ENCODE measurements at places on chromosomes 7 and 10. TPM values are rescaled to one million over a fixed set of nuclear protein-coding genes. Genes with fewer than 3 reads are reported as not detected.

Gene PDGFA
- 68.1 TPM for total RNA-seq

Gene SPDYE18
- total RNA-seq: 0.66 TPM

Gene CPA2
- total RNA-seq: not detected

Gene TMEM270
- not detected for total RNA-seq

Gene STAG3
- 0.55 TPM for total RNA-seq

Gene CFAP69
- total RNA-seq: 4.4 TPM

Gene ZNF736
- 9.0 TPM for total RNA-seq

Gene CSTF2T
- 16.8 TPM for total RNA-seq

Gene OPN1SW
- not detected for total RNA-seq

Gene JAZF1
- 14.9 TPM for total RNA-seq

Gene HECW1
- not detected for total RNA-seq

Gene C10orf67
- total RNA-seq: not detected

Gene PDSS1
- total RNA-seq: 11.0 TPM

Gene GDF2
- not detected for total RNA-seq

Gene MINDY3
- 21.2 TPM for total RNA-seq

Gene CFTR
- total RNA-seq: not detected

Gene CALN1
- not detected for total RNA-seq

Gene ORAI2
- total RNA-seq: 67.4 TPM

Gene SPDYE2
- not detected for total RNA-seq

Gene SPDYE5
- total RNA-seq: 0.16 TPM

Gene TMEM196
- not detected for total RNA-seq

Gene RBP4
- not detected for total RNA-seq

Gene CCDC3
- 1.2 TPM for total RNA-seq

Gene AKR1C2
- 1.7 TPM for total RNA-seq

Gene ACTR3C
- 0.69 TPM for total RNA-seq

Gene GPC2
- total RNA-seq: 17.5 TPM

Gene TECPR1
- 84.9 TPM for total RNA-seq

Gene CHN2
- 5.0 TPM for total RNA-seq

Gene SPDYE1
- total RNA-seq: not detected

Gene LOXL4
- total RNA-seq: 1.4 TPM

Gene GPR85
- total RNA-seq: 0.64 TPM

Gene CC2D2B
- 0.53 TPM for total RNA-seq

Gene ALOX5
- total RNA-seq: not detected

Gene SPDYE2B
- not detected for total RNA-seq

Gene LRRD1
- total RNA-seq: not detected

Gene TBX20
- total RNA-seq: not detected

Gene ALKBH4
- 9.9 TPM for total RNA-seq

Gene RNF133
- total RNA-seq: 0.93 TPM

Gene MKLN1
- total RNA-seq: 31.7 TPM

Gene SPAM1
- total RNA-seq: not detected

Gene TMEM236
- total RNA-seq: 0.24 TPM

Gene RBM20
- total RNA-seq: not detected

Gene LIPF
- not detected for total RNA-seq

Gene MEST
- 52.6 TPM for total RNA-seq

Gene CHAT
- total RNA-seq: not detected

Gene PPP1R3C
- total RNA-seq: 0.74 TPM

Gene VGF
- total RNA-seq: not detected

Gene PNLIPRP2
- total RNA-seq: not detected

Gene NACAD
- 4.3 TPM for total RNA-seq

Gene MCM7
- total RNA-seq: 183 TPM

Gene PGAM2
- not detected for total RNA-seq

Gene MOGAT3
- total RNA-seq: not detected

Data from endothelial cell of umbilical vein (primary cell).